ENCODE measurements at places on chromosomes 7 and 10. TPM values are rescaled to one million over a fixed set of nuclear protein-coding genes. Genes with fewer than 3 reads are reported as not detected.

The SAP25 gene
- 5.8 TPM for total RNA-seq

The ZNF804B gene
- not detected for total RNA-seq

The NFKB2 gene
- total RNA-seq: 20.4 TPM

The CACNA2D1 gene
- 27.3 TPM for total RNA-seq

The NANOS1 gene
- total RNA-seq: 3.1 TPM

The FBXO24 gene
- 0.59 TPM for total RNA-seq

The SPAM1 gene
- total RNA-seq: not detected

The NCF1 gene
- 0.47 TPM for total RNA-seq

The SPDYE2 gene
- total RNA-seq: not detected

The PRLHR gene
- not detected for total RNA-seq

The PLAU gene
- 23.8 TPM for total RNA-seq

The CALML3 gene
- total RNA-seq: not detected

The TAC1 gene
- total RNA-seq: 4.3 TPM

The TAS2R41 gene
- total RNA-seq: not detected

GRCh38 chr10:84424731-84425167 lies 96.4 kb downstream of the CCSER2 start:
- no peak for DNase-seq
- H3K4me3 ChIP-seq: no peak overlapping the region
- H3K4me1 ChIP-seq: peaks cover 2% of the 10 kb centered on the region
- no peaks in the 10 kb centered on the region for H3K36me3 ChIP-seq
- no peak overlapping the region for H3K27ac ChIP-seq

DNA sequence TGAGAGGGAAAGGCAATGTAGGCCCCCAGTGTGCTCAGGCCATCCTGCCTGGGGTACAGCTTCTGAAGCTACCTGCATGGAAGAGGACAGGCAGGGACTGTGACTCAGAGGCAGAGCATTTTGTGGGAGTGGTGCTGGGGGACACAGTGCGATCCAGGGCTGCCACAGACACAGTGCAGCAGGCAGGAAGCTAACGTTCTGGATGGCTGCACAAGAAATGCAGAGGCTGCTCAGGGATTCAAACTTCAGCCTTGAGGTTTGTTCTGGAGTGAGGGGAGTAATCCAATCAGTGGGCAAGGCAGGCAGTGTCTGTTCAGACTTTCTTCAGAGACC lies 648.0 kb upstream of the IGFBP3 start:
- H3K27ac ChIP-seq: no peak overlapping the region
- H3K4me1 ChIP-seq: no peaks in the 10 kb centered on the region
- H3K4me3 ChIP-seq: no peak overlapping the region
- no peak for DNase-seq

DNA sequence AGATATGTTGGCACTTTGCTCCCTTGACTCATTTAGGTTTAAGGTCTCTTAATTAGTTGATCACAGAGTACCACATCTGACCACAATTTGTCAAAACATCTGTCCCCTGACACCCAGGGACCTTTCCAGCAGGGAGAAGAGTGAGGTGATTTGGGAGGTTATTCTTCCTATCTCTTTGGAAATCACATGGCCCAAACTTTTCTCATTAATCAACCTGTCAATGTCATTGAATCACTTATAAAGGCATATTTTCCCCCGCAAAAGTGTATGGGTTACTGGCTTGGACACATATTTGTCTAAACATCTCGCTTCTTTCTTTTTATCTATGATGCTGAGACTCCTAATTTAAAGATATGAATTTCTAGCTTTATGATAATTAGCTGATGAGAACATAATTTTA lies 92.4 kb upstream of the RPA3 start:
- H3K27ac ChIP-seq: no peak overlapping the region
- no peaks in the 10 kb centered on the region for H3K27me3 ChIP-seq
- H3K36me3 ChIP-seq: no peaks in the 10 kb centered on the region
- H3K4me3 ChIP-seq: no peak overlapping the region
- H3K4me1 ChIP-seq: no peaks in the 10 kb centered on the region

DNA sequence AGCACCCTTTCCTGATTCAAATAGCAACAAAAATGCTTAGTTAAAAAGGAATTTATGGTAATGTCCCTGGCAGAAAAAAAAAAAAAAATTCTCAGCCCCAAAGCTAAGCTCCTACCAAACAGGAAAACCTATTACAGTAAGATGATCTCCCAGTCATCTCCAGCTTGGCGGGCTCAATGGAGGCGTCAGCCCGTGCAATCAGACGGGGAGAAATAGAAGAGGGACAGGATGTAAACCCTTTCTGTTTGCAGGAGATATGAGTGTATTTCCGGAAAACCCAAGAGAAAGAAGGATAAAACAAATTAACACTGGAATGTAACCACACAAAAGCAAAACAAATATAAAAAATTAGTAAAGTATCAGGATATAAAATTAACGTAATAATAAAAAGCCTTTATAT lies 242.8 kb downstream of the TCERG1L start:
- H3K4me1 ChIP-seq: no peaks in the 10 kb centered on the region
- no peak for DNase-seq
- no peak overlapping the region for H3K4me3 ChIP-seq
- H3K36me3 ChIP-seq: no peaks in the 10 kb centered on the region

DNA sequence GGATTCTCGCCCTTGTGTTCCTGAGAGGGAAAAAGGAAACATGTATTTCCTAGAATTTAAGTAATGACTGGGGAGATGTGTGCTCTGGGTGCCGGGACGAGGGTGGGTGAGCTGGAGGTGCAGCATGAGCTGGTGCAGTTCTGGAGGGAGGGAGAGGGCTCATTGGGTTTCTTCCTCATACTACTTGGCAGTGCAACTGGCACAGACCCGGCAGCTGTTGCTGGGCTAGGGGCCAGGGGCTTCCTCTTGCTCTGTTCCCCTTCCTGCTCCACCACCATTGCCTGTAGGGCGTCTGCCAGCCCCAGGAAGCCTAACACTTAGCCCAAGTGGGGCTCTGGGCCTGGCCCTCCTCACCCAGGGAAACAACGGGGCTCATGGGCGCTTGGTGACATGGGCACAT lies 5.9 kb downstream of the RET start:
- DNase-seq: no peak
- no peak overlapping the region for H3K4me3 ChIP-seq
- no peak overlapping the region for H3K27ac ChIP-seq

DNA sequence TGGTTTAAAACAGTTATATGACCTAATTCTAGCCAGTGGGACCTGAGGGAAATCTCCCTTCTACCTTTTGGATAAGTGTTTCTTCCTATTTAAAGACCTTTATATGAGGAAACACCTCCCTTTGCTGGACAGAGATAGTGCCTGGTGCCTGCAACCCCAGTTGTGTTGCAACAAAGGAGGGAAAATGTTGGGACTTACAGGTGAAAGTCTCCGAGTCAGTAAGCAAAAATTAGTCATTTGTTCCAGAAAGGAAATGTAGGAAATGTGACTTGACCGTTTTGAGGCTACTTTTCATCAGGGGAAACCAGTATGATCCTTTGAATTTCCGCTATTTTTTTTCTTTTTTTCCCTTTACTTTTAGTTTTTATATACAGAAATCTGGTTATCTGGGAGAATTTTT lies 165.5 kb downstream of the DKK1 start:
- no peak overlapping the region for H3K4me3 ChIP-seq
- H3K27me3 ChIP-seq: no peaks in the 10 kb centered on the region
- H3K27ac ChIP-seq: no peak overlapping the region
- DNase-seq: no peak

- no peak overlapping the region for H3K27ac ChIP-seq
- no peak overlapping the region for H3K4me3 ChIP-seq
- H3K36me3 ChIP-seq: no peaks in the 10 kb centered on the region
- no peak for DNase-seq
Measured at GRCh38 chr10:104031631-104032030, 54.0 kb downstream of the COL17A1 start.

GRCh38 chr7:13092708-13093005 lies 405.2 kb downstream of the ARL4A start:
- no peaks in the 10 kb centered on the region for H3K27me3 ChIP-seq
- H3K4me3 ChIP-seq: no peak overlapping the region
- H3K4me1 ChIP-seq: no peaks in the 10 kb centered on the region
- no peak overlapping the region for H3K27ac ChIP-seq

- H3K4me3 ChIP-seq: no peak overlapping the region
- DNase-seq: no peak
- H3K27ac ChIP-seq: no peak overlapping the region
- peaks cover 9% of the 10 kb centered on the region for H3K4me1 ChIP-seq
- no peaks in the 10 kb centered on the region for H3K36me3 ChIP-seq
- no peaks in the 10 kb centered on the region for H3K27me3 ChIP-seq
Measured at GRCh38 chr10:19824381-19825342, 8.4 kb downstream of the PLXDC2 start.

DNA sequence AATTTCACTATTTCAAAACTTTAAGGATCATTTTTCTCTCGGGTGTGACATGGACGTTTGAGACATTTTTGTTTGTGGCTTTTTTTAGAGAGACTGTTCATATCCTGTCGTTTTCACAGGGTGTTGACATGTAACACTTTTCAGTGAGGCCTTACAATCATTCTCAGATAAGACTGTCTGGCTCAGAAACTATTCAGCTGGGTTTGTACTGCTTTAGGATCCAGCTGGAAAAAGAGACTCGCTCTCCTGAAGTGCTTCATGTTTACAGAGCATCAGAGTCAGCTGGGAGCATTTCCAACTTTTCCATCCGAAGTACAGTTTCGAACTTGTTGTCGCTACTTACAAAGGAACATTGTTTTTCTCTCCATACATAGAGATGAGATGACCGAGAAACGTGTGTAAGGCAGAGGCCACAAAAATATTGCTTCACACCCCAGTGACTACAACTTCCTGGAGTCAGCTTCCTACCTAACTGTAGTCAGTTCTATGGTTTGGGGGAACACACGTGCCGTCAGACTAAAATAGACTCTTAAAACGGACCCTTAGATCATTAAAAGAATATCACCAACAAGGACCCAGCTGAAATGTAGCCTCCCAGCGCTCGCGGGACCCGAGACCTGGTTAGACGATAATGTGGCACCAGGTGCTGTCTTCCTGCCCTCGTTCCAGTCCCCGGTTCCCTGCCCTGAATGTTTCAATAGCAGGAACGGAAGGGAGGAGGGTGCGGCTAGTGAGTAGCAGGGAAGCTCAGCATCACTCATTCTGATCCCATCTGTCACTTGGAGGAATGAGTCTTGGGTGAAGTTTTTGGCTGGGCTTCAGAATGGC lies 78.0 kb downstream of the MKI67 start:
- H3K27ac ChIP-seq: no peak overlapping the region
- H3K27me3 ChIP-seq: no peaks in the 10 kb centered on the region
- no peak for DNase-seq
- no peaks in the 10 kb centered on the region for H3K36me3 ChIP-seq
- H3K4me1 ChIP-seq: no peaks in the 10 kb centered on the region

- H3K36me3 ChIP-seq: no peaks in the 10 kb centered on the region
- DNase-seq: no peak
- H3K27ac ChIP-seq: no peak overlapping the region
- peaks cover 19% of the 10 kb centered on the region for H3K4me1 ChIP-seq
- H3K27me3 ChIP-seq: no peaks in the 10 kb centered on the region
Measured at GRCh38 chr7:143909863-143910262, 7.9 kb upstream of the TCAF1 start.

- H3K27me3 ChIP-seq: no peaks in the 10 kb centered on the region
- H3K4me1 ChIP-seq: no peaks in the 10 kb centered on the region
- no peak for DNase-seq
- H3K27ac ChIP-seq: no peak overlapping the region
- no peak overlapping the region for H3K4me3 ChIP-seq
- H3K36me3 ChIP-seq: no peaks in the 10 kb centered on the region
Measured at GRCh38 chr10:130021383-130021950, 57.4 kb upstream of the EBF3 start.

- no peaks in the 10 kb centered on the region for H3K4me1 ChIP-seq
- H3K4me3 ChIP-seq: no peak overlapping the region
- H3K27ac ChIP-seq: no peak overlapping the region
- H3K36me3 ChIP-seq: no peaks in the 10 kb centered on the region
- no peaks in the 10 kb centered on the region for H3K27me3 ChIP-seq
Measured at GRCh38 chr7:80414331-80414730, 97.5 kb downstream of the GNAT3 start.

Measured in H1 (cell line).